Stimulated activated CD4-positive, alpha-beta T cell treated with anti-CD3 and anti-CD28 coated beads, TNF-alpha, amount 100 ng/mL, for 4 hours (primary cell): ENCODE measurements at places on chromosomes 6 and 20.

GRCh38 chr6:56862415-56863175 lies 92.3 kb upstream of the BEND6 start:
- no peak for DNase-seq

- DNase-seq: no peak
Observed at GRCh38 chr6:113633638-113634037, 223.5 kb upstream of the MARCKS start.

DNA sequence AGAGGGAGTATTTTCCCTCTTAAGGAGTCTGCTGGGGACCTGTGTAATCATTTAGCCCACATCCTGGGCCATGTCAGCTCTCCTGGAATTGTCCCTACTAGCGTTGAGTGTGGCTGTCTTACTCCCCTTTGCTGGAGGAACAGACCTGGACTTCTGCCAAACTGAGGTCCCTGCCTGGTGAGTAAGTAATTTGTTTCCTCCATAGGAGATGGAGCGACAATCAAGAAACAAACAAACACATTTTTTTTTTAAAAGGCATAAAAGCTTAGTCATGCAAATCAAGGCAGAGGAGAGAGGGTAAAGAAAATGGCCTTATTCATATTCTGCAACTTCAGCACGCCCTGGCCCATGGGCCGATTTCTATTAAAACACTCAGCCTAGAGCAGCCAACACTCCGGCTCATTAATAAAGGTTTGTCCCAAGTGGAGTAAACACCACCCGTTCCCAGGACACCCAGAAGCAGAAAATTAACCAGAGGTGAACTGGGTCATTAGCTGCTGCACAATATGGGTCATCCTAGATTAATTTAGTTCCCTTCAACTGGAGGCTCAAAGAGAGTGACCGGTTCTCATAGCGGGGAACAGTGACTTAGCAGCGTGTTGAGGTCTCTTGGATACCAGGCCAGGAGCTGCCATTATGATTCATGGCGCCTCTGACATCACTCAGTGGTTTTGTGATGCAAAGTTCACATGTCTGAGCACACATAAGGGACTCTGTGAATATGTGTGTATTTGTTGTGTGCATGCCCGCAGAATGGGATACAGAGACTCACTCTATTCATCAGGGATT lies 165.0 kb upstream of the SULF2 start:
- DNase-seq: no peak

DNA sequence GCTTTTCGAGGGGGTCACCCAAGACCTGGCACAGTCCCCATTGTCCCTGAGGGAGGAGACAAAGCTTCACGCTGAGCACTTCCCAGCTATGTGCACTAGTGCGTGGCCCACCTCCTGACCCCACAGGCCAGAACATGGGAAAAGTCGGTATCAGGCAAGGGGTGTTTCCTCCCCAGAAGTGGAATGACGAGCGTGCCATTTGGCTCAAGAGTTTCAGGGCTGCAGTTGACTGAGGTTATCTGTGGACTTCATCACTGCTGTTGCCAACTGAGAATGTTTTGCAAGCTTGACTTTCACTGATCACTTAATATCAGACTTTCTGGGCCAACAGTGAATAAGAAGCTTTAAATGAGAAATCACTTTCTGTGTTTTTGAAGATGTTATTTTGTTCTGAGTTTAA lies 137.0 kb upstream of the AFDN start:
- DNase-seq: no peak

GRCh38 chr6:16420715-16421461 lies 182.5 kb downstream of the GMPR start:
- DNase-seq: no peak

- DNase-seq: no peak
Observed at GRCh38 chr6:112480553-112480952, 133.4 kb downstream of the RFPL4B start.

- no peak for DNase-seq
Observed at GRCh38 chr6:137676888-137677287, 182.7 kb upstream of the OLIG3 start.

DNA sequence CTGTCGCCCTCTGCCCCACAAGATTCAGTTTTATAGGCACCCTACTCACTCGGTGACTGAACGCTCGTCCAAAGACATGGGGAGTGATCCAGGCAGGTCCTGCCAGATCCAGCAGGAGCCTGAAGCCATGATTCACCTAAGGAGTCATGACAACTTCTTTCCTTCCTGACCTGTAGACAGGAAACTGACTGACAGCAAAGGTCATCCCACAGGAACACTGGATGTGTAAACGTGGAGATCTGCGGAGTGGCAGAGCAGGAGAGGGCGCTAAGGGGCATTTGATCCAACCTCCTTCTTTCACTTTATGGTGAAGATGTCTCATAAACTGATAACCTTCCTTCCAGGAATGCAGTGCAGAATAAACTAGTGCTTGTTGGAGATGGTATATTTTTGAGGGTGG lies 192.2 kb downstream of the GJA10 start:
- DNase-seq: no peak

DNA sequence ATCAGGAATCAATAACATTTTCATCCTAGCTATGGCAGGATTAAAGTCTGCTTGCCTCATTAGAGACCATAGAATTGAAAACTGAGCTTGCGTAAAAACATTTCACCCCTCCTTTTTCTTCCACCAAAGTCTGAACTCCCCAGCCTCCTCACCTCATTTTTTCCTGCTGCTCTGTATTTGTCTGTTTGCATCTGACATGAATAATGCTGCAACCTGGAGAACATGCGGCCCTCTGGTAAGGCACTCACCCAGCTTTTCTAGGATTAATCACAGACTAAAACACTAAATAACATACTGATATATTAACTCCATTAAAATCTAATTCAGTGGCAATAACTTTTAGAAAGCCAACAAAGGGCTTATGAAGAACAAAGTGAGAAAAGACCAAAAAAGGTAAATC lies 677.7 kb upstream of the NRSN1 start:
- DNase-seq: no peak

- DNase-seq: no peak
Observed at GRCh38 chr6:56741472-56741871, 98.8 kb upstream of the DST start.

GRCh38 chr6:126944512-126944911 lies 174.0 kb upstream of the RSPO3 start:
- no peak for DNase-seq

GRCh38 chr20:17882065-17882833 lies 86.3 kb downstream of the SNX5 start:
- DNase-seq: no peak

DNA sequence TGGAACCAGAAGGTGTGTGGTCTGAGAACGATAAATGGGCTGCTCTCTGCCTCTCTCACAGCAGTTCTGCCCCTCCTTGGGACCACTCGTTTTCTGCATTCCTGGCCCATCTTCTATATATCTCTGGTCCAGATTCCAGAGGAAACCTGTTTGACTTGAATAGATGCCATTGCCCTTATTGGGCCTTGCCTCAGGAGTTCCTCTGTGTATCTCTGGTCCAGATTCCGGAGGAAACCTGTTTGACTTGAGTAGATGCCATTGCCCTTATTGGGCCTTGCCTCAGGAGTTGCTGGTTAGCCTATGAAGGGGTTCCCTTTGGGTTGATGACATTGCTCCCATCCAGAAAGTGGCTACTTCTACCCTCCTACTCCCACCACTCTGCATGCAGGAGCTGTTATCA lies 189.4 kb downstream of the SLC16A10 start:
- no peak for DNase-seq

- DNase-seq: no peak
Observed at GRCh38 chr6:159178847-159179246, 9.6 kb downstream of the FNDC1 start.

GRCh38 chr6:53310771-53311585 lies 37.8 kb downstream of the ELOVL5 start:
- DNase-seq: no peak

- DNase-seq: no peak
Observed at GRCh38 chr6:134093007-134093573, 40.7 kb upstream of the SLC2A12 start.

- DNase-seq: no peak
Observed at GRCh38 chr20:52015155-52015554, 176.4 kb downstream of the ZFP64 start.

DNA sequence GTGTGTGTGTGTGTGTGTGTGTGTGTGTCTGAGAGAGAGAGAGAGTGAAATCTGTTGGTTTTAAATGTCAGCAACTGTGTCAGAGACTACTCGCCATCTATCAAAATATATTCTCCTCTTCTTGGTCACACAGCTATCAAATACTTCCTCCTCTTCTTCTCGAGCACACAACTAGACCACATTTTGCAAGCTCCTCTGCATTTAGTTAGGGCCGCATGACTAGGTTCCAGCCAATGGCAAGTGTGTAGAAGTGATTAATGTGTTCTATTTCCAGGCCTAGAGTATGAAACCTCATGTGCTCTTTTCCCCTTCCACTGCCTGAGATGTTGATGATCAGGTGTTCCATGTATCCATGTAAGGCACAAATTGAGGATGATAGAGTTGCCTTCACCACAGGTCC lies 278.5 kb upstream of the MARCKS start:
- no peak for DNase-seq

GRCh38 chr6:143264379-143264778 lies 186.1 kb downstream of the ADAT2 start:
- no peak for DNase-seq

GRCh38 chr6:6411115-6411514 lies 90.7 kb upstream of the F13A1 start:
- no peak for DNase-seq

DNA sequence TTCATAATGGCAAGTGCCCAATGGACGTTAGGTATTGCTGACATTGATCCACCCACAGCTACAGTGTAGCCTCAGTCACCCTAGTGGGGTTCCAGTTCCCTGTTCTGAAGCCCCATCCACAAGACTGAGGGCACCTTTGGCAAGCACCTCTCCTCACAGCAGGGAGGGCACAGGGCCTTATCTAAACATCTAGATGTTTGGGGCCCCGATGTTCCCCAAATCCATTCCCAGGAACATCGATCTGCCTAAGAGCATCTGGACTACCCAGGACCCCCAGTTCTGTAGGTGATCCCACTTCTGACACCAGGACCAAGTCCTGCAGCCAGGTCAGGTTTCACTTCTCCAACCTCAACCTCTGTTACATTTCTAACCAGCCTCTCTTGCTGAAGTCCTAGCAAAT lies 10.6 kb downstream of the APCDD1L start:
- no peak for DNase-seq

DNA sequence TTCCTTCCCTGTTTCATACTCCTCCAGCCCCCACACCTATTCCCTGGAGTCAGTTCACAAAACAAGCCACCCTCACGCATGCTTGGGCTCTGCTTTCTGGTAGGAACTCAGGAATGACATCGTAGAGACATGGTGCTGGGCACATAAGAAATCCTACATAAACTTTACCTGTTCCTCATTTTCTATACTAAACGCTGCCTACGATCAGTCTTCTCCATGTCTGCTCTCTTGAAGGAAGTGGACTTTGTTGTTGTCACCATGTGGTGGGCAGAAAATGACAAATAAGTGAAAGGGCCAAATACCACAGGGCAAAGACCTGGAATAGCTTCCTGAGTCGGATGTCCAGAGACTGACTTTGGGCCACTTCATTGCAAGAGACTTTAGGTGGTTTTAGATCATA lies 10.1 kb downstream of the MYLK4 start:
- DNase-seq: no peak

DNA sequence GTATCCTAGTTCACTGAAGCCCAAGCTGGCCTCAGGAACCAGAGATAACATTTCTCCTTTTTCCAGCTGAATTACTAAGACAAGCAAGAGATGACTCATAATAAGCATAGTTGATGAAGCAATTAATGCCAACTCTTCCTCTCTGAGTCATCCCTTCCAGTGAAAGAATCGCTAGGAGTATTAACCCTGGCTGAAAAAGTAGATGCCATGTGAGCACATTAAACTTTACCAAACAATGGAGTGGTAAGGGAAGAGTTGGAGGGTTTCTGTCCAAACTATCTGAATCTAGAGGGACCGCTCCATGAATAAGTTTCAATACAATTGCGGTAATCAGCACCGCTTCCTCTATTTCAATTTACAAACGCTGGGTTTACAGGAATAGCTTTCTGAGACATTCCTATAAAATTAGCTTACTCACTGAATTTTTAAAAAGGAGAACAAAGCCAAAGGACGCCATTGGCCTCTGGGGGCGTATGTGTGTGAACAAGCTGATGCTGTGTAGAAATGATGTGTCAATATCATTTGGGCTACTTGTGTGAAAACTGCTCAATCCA lies 48.3 kb downstream of the ATXN1 start:
- no peak for DNase-seq

DNA sequence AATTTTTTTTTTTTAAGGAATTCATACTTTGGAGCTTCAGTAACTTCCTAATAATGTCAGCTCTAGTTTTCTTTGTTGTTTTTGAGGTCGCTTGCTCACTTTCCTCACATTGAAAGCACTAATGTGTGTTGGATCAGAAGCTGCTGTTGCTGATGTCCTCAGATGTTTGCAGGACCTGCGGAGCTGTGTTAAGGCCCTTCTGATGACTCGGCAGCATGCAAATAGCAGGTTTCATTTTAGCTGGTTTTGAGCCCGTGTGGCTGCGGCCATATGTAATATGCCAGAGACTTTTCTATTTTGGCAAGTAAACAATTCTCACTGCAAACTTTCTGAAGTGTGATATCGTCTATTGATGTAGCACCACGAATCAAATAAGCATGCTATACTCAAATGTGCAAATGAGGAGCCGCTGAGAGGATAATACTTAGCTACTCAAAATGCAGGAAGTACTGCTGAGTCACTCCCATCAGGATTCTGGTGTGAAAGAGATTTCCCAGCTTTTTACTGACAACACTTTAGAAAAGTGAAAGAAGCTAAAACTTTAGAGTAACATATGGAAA lies 187.8 kb downstream of the SASH1 start:
- DNase-seq: no peak

DNA sequence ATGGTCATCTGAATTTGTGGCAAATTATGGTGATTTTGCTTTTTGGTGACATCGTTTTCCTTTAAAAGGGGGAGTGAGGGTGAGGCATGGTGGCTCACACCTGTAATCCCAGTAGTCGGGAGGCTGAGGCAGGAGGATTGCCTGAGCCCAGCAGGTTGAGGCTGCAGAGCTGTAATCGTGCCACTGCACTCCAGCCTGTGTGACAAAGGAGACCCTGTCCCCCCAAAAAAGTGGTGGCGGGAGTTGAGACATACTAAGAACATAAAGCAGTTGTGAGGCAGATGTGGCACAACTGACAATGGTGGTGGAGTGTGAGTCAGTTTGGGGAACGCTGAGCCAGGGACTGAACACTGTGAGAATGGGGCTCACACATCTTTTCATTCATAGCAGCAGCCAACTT lies 45.5 kb downstream of the ADNP start:
- DNase-seq: no peak

GRCh38 chr6:13461307-13461706 lies 26.1 kb downstream of the GFOD1 start:
- DNase-seq: no peak
